ENCODE measurements at places on chromosomes 5 and 9.

DNA sequence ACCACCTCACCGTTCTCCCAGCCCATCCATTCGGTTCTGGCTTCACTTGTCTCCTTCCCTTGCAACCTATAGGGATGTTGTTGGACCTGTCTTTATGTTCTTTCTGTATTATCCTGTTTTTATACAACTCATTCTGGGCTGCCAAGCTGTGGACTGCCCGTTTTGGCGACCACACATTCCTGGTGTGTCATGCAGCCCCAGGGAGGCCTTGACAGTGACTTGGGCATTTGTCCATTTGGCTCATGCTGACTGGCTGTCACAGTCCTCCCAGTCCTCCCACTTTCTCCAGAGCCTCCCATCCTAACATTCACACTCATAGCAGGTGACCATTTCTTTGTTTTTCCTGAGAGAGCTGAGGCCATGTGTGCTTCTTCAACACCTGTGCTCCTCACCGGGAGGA, 136.4 kb downstream of the SLF1 start:
- no peak for DNase-seq

DNA sequence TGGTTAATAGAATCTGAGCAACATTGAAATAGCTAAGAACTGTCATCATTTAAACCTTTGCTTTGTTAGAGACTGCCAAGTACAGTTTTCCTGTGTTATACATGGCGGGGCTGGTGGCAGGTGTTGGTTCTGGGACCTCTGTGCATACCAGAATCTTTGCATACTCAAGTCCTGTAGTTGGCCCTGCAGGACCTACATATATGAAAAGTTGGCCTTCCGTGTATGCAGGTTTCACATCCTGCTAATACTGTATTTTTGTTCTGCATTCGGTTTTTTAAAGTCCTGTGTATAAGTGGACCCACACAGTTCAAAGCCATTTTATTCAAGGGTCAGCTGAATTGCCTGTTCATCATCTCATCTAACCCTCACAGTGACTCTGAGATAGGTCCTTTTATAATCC, 36.4 kb downstream of the LARP1 start:
- DNase-seq, result no peak

DNA sequence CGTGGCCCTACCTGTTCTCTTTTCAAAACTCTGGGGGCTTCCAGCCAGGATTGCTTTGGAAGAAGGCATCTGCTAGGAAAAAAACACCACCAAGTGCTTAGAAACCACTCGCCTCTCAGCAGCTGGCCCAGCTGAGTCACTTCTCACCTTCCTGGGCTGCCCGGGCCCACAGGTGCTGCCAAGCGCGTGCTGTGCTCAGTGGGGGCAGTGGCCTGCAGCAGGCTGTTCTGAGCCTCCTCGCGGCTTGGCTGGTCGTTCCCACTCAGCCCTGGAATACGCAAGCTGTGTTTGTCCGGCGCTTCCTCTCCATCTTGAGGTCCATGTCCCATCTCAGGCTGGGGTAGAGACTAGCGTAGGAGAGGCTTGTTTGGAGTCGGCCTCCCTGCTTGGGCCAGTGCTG, 102.5 kb upstream of the FCN2 start:
- no peak for DNase-seq

GRCh38 chr5:55601628-55602027, 66.9 kb upstream of the PLPP1 start:
- no peak for DNase-seq

GRCh38 chr5:93601071-93601801, 18.2 kb downstream of the NR2F1 start:
- DNase-seq, result no peak

- DNase-seq, result no peak
Observed at GRCh38 chr5:117752403-117752802, 1177.8 kb upstream of the SEMA6A start.

DNA sequence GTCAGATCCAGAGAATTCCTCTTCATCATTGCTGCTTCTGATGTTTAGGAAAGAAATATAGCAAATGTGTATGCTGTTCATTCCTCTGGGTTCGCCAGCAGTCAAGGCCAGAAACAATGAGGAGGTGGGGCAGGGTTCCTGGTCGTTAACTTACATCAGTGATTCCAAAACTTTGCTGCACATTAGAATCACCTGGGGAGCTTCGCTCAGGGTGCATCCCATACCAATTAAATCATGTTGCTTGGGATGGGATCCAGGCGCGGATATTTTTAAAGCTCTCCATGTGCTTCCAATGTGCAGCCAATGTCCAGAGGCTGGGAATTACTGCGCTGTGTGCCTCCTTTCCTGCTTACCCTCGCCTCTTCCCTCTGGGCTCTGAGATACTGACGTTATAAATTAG, 227.9 kb upstream of the KLF9 start:
- no peak for DNase-seq

DNA sequence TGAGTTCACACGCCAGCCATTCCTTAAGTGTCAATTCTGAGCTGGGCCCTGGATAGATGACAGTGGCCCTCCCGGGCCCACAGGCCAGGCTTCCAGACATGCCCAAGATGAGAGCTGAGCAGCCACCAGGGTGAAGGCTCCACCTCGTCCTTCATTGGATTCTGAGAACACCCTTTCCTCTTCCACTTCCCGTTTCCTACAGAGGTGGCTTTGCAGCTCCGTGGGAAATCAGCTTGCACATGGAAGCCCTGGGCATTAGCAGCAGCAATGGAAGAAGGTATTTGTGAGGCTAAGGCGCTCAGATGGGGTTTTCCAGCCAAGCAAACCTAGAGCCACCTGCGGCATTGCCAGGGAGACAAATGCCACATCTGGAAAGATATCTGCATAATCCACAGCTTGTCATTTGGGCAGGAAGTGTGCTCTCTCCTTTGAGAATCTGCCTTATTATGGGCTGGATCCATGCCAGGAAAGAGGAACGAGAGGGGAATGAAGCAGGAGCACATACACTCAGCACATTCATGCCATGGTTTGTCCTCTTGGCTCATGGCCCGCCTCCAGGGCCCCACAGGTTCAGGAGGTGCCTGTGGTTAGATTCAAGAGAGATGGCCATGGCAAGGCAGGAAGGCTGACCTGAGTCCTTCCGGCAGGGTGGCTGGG, 34.1 kb downstream of the CFAP77 start:
- peak; percentile 70 for DNase-seq

DNA sequence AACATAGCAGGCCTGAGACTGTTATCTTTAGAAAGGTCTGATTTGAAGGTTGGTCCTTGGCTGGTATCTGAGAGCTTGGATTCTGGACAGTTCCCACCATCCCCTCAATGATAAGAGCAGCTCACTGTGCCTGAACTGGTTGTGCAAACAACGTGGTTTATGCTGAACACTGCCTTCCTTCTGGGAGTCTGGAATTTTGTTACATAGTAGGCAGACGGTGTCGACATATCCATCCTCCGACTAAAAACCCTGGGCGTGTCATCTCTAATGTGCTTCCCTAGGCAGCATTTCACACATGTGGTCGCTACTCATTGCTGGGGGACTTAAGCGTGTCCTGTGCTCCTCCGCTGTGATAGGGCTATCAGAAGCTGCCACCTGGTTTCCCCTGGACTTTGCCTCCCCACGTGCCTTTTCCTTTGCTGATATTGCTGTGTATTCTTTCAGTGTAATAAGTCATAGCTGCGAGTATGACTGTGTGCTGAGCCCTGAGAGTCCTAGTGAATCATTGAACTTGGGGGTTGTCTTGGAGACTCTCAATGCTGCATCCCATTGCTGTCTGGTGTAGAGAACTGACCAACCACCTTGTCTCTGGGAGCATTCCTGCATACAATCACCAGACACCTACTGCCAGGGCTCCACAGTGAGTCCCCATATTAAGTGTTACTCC, 119.1 kb upstream of the TBC1D2 start:
- no peak for DNase-seq

All from DMS153 (cell line).